ENCODE measurements at places on chromosomes 16 and 17.

- DNase-seq, result no peak
These were observed 1.6 kb downstream of the PPL start for GRCh38 chr16:4935241-4935855.

DNA sequence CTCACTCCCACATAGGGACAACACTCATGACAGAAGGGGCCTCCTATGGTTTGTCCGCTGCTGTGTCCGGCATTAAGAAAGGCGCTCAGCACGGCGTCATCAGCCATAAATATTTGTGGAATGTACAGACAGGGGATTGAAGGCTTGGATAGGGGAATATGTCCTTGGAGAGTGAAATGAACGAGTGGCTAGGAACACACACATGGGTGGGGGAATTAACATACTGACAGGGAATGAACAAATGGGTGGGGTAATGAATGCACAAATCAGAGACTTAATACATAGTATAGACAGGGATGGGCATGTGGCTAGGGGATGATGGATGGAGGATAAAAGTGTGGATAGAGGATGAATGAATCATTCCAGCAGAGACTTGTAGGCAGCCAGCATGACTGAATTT is 154.0 kb upstream of the HSBP1 start:
- DNase-seq, result no peak

- DNase-seq, result no peak
These were observed 14.3 kb downstream of the CYTH1 start for GRCh38 chr17:78767806-78768205.

DNA sequence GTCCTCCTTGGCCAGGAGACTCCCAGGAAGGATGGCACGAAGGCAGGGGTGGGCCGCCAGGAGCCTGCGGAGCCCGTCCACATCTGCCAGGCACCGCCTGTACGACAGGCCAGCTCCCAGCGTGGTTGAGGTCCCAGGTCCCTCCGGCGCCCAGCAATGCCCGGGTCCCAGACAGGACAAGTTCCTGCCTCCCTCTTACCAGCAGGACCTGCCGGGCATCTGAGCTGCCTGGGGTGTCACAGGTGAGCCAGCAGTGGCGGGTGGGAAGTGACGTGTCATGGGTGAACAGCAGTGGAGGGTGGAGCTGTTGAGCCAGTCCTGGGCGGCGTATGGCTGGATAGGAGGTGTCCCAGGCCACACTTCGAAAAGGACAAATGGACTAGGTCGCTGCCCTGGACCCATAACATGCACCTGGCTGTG is 15.7 kb upstream of the BAHCC1 start:
- peak; percentile 28 for DNase-seq

DNA sequence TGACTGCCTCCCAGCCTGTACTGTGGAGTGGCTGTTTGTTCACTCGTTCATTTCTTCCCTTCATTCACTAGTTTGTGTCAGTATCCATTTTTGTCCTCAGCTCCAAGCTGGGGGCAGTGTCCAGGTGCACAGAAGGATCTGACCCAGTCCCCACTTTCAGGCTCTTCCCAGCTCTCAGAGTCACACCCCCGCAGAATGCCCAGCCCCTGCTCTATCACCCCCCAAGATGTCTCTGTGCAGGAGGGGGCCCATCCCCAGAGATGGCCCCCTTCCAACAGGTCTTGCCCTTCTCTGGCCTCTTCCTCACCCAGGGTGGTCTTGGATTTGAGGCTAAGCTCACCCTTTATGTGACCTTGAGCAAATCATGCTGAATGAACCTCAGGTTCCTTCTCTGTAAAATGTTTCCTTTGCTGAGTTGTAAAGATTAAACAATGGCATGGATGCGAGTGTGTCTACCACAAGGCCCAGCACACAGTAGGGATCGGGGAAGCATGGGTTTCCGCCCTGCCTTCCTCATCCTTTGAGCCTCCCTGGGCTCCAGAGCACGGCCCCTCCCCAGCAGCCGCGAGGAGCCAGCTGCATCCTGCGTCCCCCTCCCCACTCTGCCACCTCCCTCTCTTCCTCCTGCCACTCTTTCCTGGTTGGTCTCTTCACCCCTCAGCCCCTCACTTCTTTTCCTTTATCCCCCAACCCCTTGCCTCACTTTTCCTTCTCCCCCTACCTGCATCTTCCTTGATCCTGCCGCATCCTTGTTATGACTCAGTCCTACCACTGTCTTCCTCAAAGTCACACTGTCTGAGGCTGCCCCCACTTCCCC is 2.8 kb downstream of the FBXL19 start:
- DNase-seq, result no peak

DNA sequence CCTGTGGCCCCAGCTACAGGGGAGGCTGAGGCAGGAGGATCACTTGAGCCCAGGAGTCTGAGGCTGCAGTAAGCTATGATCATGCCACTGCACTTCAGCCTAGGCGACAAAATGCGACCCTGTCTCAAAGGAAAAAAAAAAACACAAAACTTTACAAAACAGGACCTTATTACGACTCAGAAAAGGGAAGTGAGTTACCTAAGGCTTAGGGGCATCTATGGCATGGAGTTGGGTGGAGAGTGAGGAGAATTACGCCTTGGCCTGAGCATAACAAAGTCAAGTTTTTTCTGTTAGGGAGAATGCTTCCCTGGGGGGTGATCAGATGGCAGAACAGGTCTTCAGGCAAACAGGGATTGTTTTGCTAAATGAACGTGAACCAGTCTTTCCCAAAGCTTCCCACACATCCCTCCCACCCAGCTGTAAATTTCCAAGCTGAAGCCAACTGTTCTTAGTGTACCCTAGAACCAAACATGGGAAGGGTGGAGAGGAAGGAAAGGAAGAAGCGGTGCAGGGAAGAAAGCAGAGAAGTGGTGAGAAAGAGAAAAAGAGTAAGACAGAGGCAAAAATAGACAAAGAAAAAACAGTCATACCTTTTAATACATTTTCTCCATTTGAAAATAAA is 24.6 kb upstream of the TNRC6C start:
- no peak for DNase-seq

GRCh38 chr16:20681821-20682760 is 15.4 kb downstream of the ACSM1 start:
- DNase-seq, result no peak

- DNase-seq, result no peak
These were observed 8.5 kb downstream of the TUBG1 start for GRCh38 chr17:42617956-42618431.

DNA sequence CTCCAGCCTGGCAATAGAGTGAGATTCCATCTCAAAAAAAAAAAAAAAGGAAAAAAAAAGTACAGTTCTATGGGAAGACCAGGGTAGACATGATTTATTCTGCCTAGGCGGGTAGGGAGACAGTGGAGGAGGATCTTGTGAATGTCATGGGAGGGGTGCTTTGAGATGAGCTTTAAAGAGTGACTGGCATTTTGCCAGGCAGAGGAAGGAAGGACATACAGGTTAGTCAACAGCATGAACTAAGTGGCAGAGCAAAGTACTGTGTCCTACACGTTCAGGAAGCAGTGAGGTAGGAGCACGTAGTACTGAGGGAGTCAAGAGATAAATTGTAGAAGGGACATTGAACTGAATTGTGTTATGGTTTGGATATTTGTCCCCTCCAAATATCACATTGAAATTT is 451.5 kb downstream of the TOX3 start:
- DNase-seq, result no peak

GRCh38 chr16:48619547-48619946 is 9.6 kb upstream of the N4BP1 start:
- no peak for DNase-seq

- no peak for DNase-seq
These were observed 19.4 kb downstream of the RARA start for GRCh38 chr17:40328386-40328766.

DNA sequence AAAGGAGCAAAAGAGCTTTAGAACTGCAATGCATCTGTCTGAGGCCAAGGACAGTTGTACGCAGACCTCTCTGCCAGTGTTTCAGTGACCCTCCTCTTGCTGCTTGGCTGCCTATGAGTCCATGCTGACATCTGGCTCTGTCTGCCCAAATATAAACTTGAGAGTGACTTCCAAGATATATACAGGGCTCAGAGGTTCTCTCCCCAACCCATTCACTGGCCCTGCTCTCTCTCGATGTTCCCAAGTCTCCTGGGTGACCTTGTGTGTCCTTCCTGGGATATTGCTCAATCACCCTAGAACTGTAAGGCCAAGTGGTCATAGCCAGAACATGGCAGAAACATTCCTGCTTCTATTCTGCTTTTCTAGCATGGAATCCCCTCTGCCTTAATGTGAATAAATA is 716.3 kb downstream of the WWOX start:
- DNase-seq, result no peak

DNA sequence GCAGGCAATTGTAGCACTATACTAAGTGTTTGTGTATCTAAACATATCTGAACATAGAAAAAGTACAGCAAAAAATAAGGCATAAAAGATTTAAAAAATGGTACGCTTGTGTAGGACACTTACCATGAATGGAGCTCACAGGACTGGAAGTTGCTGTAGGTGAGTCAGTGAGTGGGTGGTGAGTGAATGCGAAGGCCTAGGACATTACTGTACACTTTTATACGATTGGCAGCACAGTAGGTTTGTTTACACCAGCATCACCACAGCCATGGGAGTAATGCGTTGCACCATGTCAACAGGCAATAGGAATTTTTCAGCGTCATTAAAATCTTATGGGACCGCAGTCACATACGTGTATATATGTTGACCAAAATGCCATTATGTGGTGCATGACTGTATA is 45.6 kb downstream of the DNAH9 start:
- no peak for DNase-seq

- DNase-seq, result no peak
These were observed 163.8 kb downstream of the RPTOR start for GRCh38 chr17:80708480-80708879.

GRCh38 chr16:74718140-74718539 is 17.5 kb upstream of the MLKL start:
- DNase-seq, result no peak

DNA sequence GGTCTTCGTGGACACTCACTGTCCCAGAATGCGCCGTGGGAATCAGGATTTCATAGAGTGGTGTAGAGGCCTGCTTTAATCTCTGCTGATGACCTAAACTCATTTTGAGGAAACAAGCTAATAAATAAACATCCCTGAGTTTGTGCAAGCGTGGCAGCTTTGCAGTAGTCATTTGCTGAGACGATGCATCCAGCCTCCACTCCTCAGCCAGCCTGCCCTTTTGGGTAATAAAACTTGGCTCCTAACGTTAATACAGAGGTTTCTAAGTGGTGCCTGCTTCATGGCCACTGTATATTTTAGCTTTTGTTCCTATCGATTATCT is 1.3 kb downstream of the DGKE start:
- DNase-seq, result no peak

- no peak for DNase-seq
These were observed 44.7 kb downstream of the SKAP1 start for GRCh38 chr17:48385319-48385718.

GRCh38 chr17:4142107-4142900 is 526 bp downstream of the ZZEF1 start:
- no peak for DNase-seq

- no peak for DNase-seq
These were observed 186.0 kb upstream of the TNRC6C start for GRCh38 chr17:77772461-77772897.

- no peak for DNase-seq
These were observed 22.0 kb upstream of the USP10 start for GRCh38 chr16:84677849-84678248.

DNA sequence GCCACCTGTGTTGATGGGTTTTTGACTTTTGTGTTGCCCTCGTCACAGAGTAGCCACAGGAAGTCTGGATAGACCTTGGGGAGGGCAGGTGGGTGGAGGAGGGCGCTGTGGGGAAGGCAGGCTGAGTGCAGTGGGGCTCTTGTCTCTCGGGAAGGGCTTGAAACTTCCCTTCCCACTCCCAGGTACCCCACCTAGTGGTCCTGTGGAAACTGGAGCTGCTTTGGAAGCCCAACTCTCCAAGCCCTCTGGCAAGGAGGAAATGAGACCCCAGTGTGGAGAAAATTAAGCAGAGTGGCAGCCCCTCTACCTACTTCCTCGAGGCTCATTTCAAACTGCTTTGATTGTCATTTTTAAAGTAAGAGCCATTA is 9.2 kb downstream of the CA5A start:
- no peak for DNase-seq

DNA sequence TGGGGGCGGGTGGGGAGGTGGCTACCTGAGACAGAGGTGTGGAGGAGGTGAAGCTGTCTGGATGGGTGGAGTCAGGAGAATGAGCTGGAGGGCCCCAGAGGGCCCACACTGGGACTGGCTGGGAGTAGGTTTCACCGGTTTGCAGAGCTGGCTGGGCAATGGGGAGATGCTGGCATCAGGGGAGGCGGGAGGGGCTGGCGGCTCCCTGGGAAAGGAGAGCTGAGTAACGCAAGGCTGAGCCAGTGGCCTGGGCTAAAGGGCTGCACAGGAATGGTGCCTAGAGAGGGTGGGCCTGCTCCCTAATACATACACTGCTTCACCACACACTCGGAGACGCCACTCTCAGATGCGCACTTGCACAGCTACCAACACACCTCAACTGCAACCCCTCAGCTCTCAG is 12.4 kb downstream of the P3H4 start:
- no peak for DNase-seq

- no peak for DNase-seq
These were observed 1.8 kb downstream of the ZNF48 start for GRCh38 chr16:30397056-30397455.

GRCh38 chr17:57913575-57914272 is 41.5 kb downstream of the CUEDC1 start:
- DNase-seq, result no peak

DNA sequence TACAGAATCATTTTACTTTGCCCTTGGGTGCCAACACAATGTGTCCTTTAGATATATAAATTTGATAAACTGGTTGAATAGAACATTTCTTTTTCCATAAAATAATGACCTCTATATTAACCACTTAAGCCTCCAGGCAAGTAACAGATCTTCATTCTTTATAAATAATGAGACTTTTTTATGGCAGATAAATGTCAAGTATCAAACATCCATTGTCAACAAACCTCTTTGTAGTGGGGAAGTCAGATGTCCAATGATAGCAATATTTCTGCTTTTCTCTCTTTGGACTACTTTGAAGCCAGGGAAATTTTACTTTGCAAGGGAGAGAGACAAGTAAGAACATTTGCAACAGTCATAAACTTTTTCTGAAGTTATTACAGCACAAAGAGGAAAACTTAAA is 841.2 kb downstream of the CDH8 start:
- no peak for DNase-seq

GRCh38 chr17:5272322-5272721 is 9.8 kb upstream of the RABEP1 start:
- DNase-seq, result no peak

GRCh38 chr17:46020023-46020761 is 21.1 kb downstream of the STH start:
- no peak for DNase-seq

DNA sequence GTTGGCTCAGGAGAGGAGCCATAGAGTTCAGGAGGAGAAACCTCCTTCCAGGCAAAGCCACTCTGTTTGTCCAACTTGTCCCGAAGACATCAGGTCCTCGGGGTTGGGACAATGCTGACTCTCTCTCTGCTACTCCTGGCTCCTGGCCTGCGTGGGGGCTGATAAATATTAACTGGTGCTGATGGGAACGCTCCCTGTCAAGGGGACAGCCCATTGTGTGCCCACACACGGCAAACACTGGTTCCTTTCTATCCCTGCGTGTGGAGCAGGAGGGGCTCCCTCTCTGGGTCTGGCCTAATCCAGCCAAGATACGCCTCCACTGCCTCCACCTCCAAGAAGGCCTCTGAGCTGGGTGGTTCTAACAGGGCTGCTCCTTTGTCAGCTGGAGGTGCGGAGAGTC is 4.4 kb downstream of the KIF19 start:
- DNase-seq, result no peak

Data from NCI-H774 (cell line).